Glutamatergic neuron (in vitro differentiated cells): ENCODE measurements at places on chromosomes 6 and 20. TPM values are rescaled to one million over a fixed set of nuclear protein-coding genes. Genes with fewer than 3 reads are reported as not detected.

The BLCAP gene
- total RNA-seq: 97.2 TPM

The C6orf132 gene
- total RNA-seq: 0.25 TPM

The CALHM6 gene
- not detected for total RNA-seq

The SOBP gene
- total RNA-seq: 16.1 TPM

The F13A1 gene
- not detected for total RNA-seq

The CCN6 gene
- not detected for total RNA-seq

The RBM24 gene
- total RNA-seq: 4.9 TPM

The GSTA3 gene
- total RNA-seq: not detected

The ACTL10 gene
- 1.0 TPM for total RNA-seq

The DOK5 gene
- 30.8 TPM for total RNA-seq

The GGTLC1 gene
- total RNA-seq: not detected

The NKX2-2 gene
- 1.2 TPM for total RNA-seq

The CLPSL1 gene
- total RNA-seq: not detected

The HLA-E gene
- total RNA-seq: 18.1 TPM

The NXT1 gene
- total RNA-seq: 12.6 TPM

The SOX4 gene
- total RNA-seq: 269 TPM

The PAX1 gene
- total RNA-seq: not detected

The LAMA4 gene
- 0.22 TPM for total RNA-seq

The CRYBG1 gene
- total RNA-seq: 0.15 TPM

The APOBEC2 gene
- 0.61 TPM for total RNA-seq

The CAGE1 gene
- not detected for total RNA-seq

The MDN1 gene
- total RNA-seq: 39.2 TPM

The EPM2A gene
- total RNA-seq: 15.5 TPM

The SOX18 gene
- total RNA-seq: 0.66 TPM

The ANGPT4 gene
- 0.22 TPM for total RNA-seq

The RAET1L gene
- not detected for total RNA-seq

The CENPQ gene
- 3.4 TPM for total RNA-seq

The BPIFB4 gene
- total RNA-seq: not detected

The HSPA1B gene
- 93.9 TPM for total RNA-seq

The NAA20 gene
- total RNA-seq: 33.5 TPM

The RTF2 gene
- 66.3 TPM for total RNA-seq

The SLC22A7 gene
- 0.34 TPM for total RNA-seq

The NRN1 gene
- 48.5 TPM for total RNA-seq

The LIN28B gene
- 105 TPM for total RNA-seq

The LAMA2 gene
- total RNA-seq: 2.4 TPM

The C6orf163 gene
- 8.2 TPM for total RNA-seq

The LGSN gene
- total RNA-seq: not detected

The OXT gene
- total RNA-seq: not detected

The HCK gene
- total RNA-seq: 0.78 TPM

The ZNF334 gene
- 32.9 TPM for total RNA-seq

The GZF1 gene
- 28.3 TPM for total RNA-seq

The ZNF217 gene
- total RNA-seq: 64.7 TPM

The IPCEF1 gene
- 0.61 TPM for total RNA-seq

The RIMS4 gene
- total RNA-seq: 96.1 TPM

The CST9 gene
- total RNA-seq: not detected

The IL20RA gene
- total RNA-seq: not detected

The ECT2L gene
- total RNA-seq: 2.7 TPM
